ENCODE measurements at places on chromosomes 7 and 10. TPM values are rescaled to one million over a fixed set of nuclear protein-coding genes. Genes with fewer than 3 reads are reported as not detected.

- H3K27ac ChIP-seq = no peak overlapping the region
- H3K36me3 ChIP-seq = no peaks in the 10 kb centered on the region
- no peaks in the 10 kb centered on the region for H3K4me1 ChIP-seq
- no peak overlapping the region for H3K4me3 ChIP-seq
- H3K27me3 ChIP-seq = no peaks in the 10 kb centered on the region
- no peak for DNase-seq
Measured at GRCh38 chr7:144384071-144384470, 19.4 kb downstream of the NOBOX start.

DNA sequence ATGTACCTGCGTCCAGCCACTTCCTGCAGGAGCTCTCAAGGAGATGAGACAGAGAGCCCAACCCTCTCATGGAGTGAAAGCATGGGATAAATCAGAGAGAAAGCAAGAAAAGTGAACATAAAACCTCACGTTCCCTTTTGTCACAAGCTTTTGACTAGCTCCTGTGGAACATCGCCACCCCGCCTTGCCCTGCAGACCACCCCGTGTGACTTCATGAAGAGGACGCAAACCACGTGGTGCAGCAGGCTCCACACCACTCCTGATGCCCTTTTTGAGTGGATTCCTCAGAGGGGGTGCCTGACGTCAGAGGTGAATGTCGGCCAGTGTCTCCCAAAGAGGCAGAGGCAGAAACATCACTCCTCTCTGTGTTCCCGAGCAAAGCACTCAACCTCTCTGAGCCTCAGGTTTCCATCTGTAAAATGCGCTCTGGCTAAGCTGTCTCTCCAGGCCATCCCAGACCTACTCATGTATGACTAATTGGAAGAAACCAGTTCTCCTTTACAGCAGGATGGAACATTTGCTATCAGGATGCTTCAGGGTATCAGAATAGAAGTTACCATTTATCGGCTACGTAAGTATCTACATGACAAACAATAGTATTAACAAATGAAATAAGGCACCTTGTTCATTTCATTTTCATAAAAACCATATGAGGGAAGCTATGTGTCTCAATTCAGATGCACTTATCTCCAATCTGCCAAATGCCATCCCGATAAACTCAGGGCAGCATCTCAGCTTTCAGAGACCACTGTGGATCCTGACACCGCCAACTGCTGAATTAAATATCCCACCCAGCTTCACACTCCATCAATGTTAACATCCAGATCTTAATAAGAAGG, 5.3 kb downstream of the ZNF488 start:
- no peak overlapping the region for H3K27ac ChIP-seq
- no peaks in the 10 kb centered on the region for H3K4me1 ChIP-seq
- H3K36me3 ChIP-seq = no peaks in the 10 kb centered on the region

DNA sequence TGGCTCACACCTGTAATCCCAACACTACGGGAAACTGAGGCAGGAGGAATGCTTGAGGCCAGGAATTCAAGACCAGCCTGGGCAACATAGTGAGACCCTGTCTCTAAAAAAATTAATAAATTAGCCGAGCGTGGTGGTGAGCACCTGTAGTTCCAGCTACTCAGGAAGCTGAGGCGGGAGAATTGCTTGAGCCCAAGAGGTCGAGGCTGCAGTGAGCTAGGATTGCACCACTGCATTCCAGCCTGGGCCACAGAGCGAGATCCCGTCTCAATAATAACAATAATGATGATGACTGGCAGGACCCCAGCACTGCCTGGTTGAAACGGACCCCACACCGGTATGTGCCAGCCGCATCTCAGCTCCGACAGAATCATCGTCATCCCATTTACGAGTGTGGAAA, 93.0 kb downstream of the ELFN1 start:
- no peak overlapping the region for H3K4me3 ChIP-seq
- H3K36me3 ChIP-seq = no peaks in the 10 kb centered on the region

- DNase-seq = peak; percentile 29
- H3K27ac ChIP-seq = no peak overlapping the region
- no peaks in the 10 kb centered on the region for H3K36me3 ChIP-seq
- no peaks in the 10 kb centered on the region for H3K27me3 ChIP-seq
Measured at GRCh38 chr10:7563368-7563767, 103.4 kb downstream of the ITIH5 start.

DNA sequence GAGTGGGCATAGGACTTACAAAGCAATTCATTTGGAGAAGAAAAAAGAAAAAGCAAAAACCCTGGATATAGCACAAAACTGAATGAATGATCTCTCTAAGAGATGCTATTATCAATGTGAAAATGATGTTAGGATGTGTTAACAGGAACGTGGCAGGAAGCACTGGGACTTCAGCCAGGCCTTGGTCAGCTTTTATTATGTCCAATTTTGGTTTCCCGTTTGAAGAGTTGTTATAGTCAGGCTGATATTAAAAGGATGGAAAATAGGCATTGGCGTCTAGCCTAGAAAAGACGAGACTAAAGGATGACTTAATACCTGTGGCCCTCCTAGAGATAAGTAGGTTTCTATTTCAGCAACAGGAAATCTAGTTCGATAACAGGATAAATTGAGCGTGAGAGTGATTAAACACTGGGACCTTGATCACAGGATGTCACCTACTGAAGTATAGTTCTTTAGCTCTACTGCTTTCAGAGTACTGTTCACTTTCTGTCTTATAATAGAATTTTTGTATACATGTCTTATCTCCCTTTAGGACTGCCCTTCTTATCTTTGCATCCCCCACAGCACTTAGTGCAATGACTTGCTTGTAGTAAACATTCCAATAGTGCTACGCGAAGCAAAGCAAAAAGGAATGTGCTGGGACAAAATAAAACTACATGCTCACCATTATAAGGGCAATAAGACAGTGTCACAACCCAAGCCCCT, 99.8 kb upstream of the AGBL3 start:
- DNase-seq = peak; percentile 61
- H3K27ac ChIP-seq = peak overlapping the region; percentile 76
- H3K4me3 ChIP-seq = peak overlapping the region; percentile 20
- H3K27me3 ChIP-seq = no peaks in the 10 kb centered on the region
- no peaks in the 10 kb centered on the region for H3K36me3 ChIP-seq

DNA sequence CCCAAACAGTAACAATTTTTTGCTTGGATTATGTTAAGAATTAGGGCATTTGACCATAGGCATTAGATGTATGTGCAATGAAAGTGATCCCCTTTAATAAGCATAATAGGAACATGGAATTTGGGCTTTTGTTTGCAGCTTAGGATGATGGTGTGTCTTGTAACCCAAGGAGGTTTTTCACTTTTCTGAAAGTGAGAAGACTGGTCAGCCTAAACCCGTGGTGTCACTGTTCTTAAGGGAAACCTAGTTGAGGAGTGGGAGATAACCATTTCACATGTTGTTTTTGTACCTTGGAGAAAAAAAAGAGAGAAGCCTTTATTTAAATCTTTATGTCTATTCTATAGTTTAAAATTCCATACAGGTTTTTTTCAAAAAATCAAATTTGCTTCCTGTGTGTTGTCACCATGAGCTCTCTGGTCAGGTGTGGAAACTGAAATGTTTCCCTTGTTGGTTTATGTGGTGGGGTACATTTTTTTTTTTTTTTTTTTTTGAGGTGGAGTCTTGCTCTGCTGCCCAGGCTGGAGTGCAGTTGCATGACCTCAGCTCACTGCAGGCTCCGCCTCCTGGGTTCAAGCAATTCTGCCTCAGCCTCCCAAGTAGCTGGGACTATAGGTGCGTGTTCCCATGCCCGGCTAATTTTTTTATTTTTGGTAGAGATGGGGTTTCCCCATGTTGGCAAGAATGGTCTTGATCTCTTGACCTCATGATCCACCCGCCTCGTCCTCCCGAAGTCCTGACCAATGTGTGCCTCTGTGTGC, 7.7 kb downstream of the CCM2 start:
- no peak for DNase-seq
- H3K36me3 ChIP-seq = peaks cover 2% of the 10 kb centered on the region
- H3K27me3 ChIP-seq = no peaks in the 10 kb centered on the region
- H3K4me3 ChIP-seq = no peak overlapping the region
- H3K4me1 ChIP-seq = no peaks in the 10 kb centered on the region
- no peak overlapping the region for H3K27ac ChIP-seq

GRCh38 chr10:3208481-3209406, 36.2 kb upstream of the PITRM1 start:
- H3K4me1 ChIP-seq = no peaks in the 10 kb centered on the region
- DNase-seq = no peak
- H3K36me3 ChIP-seq = no peaks in the 10 kb centered on the region
- H3K27me3 ChIP-seq = peaks cover 5% of the 10 kb centered on the region

DNA sequence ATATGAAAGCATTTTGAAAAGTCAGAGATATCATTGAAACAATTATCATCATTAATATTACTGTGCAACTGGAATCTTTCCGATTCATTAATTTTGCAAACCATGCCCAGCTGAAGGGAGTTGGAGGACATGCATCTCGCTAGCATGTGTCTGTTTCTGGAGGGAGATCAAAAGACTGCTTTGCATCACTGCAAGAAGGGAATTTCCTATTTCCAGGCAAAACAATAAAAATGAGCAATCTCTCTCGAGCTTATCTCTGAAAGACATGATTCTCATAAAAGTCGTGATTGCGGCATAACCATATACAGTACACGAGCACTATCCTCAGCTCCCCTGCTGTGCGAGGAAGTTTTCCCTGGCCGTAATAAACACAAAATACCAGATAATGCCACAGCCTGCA, 607.6 kb upstream of the DPP6 start:
- H3K27ac ChIP-seq = no peak overlapping the region
- DNase-seq = no peak
- no peaks in the 10 kb centered on the region for H3K27me3 ChIP-seq
- H3K36me3 ChIP-seq = no peaks in the 10 kb centered on the region
- H3K4me1 ChIP-seq = no peaks in the 10 kb centered on the region

GRCh38 chr10:71998840-71999194, 34.6 kb downstream of the CHST3 start:
- peaks cover 24% of the 10 kb centered on the region for H3K4me1 ChIP-seq
- no peak overlapping the region for H3K4me3 ChIP-seq
- H3K27me3 ChIP-seq = no peaks in the 10 kb centered on the region
- H3K27ac ChIP-seq = peak overlapping the region; percentile 79

GRCh38 chr7:418636-419280, 100.9 kb downstream of the PDGFA start:
- H3K4me1 ChIP-seq = no peaks in the 10 kb centered on the region
- DNase-seq = no peak
- no peaks in the 10 kb centered on the region for H3K36me3 ChIP-seq
- H3K27ac ChIP-seq = no peak overlapping the region
- H3K4me3 ChIP-seq = no peak overlapping the region

- H3K4me1 ChIP-seq = no peaks in the 10 kb centered on the region
- DNase-seq = no peak
- no peak overlapping the region for H3K4me3 ChIP-seq
- no peak overlapping the region for H3K27ac ChIP-seq
- H3K27me3 ChIP-seq = no peaks in the 10 kb centered on the region
- peaks cover 12% of the 10 kb centered on the region for H3K36me3 ChIP-seq
Measured at GRCh38 chr7:149175150-149175549, 20.2 kb upstream of the ZNF282 start.

DNA sequence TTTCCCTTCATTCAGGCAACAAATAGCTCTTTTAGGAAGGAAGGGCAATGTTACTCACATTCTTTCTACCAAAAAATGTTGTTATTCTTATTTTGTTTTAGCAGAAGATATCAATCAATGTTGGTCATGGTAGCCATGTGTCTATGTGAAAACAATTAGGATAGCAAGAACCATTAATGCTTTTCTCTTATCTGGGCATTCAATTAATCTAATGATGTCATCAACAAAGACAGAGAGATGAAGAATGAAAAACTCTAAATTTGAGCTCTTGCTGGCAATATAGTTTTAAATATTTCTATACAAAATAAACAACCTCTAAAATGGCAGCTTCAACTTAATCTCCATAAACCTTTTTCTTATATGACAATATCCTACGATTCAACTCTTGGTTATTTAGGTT, 353.7 kb upstream of the ANKRD30A start:
- H3K4me3 ChIP-seq = no peak overlapping the region
- H3K27ac ChIP-seq = no peak overlapping the region
- no peaks in the 10 kb centered on the region for H3K27me3 ChIP-seq
- H3K4me1 ChIP-seq = no peaks in the 10 kb centered on the region

GRCh38 chr10:114095559-114096337, 52.1 kb downstream of the ADRB1 start:
- no peaks in the 10 kb centered on the region for H3K36me3 ChIP-seq
- DNase-seq = no peak
- no peak overlapping the region for H3K27ac ChIP-seq
- no peak overlapping the region for H3K4me3 ChIP-seq
- H3K27me3 ChIP-seq = peaks cover 11% of the 10 kb centered on the region

GRCh38 chr7:116426428-116427156, 72.9 kb upstream of the CAV2 start:
- no peaks in the 10 kb centered on the region for H3K36me3 ChIP-seq
- H3K27ac ChIP-seq = no peak overlapping the region
- H3K4me1 ChIP-seq = peaks cover 2% of the 10 kb centered on the region
- no peak overlapping the region for H3K4me3 ChIP-seq
- H3K27me3 ChIP-seq = no peaks in the 10 kb centered on the region
- DNase-seq = peak; percentile 87

DNA sequence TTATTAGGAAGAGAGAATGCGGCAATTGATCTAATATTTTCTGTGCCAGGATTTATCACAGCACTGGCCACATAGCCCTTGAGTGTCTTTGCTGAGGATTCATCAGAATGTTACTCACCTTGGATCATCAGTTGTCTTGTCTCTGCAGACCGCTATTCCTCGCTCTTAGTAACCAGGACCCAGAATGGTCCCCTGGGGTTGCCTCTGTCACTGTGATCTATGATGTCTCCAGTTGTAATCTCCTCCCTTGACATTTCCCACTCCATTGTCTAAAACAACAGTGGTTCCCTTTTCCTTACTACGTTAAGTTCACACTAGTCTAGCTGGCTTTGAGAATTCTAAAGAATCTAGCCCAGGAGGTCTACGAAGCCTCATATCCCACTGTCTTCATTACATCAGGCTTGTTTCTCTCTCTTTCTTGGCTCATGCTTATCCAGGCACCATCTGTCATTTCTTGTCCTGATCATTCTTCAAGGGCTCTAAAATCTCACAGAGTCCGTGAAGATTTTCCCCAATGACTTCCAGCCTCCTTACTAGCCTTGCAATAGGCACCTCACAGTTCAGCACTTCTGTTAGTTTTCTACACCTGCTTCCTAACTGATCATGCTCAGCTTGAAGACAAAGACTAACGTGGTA, 125.8 kb downstream of the CUBN start:
- no peak overlapping the region for H3K4me3 ChIP-seq
- no peaks in the 10 kb centered on the region for H3K27me3 ChIP-seq
- H3K27ac ChIP-seq = no peak overlapping the region

Gene ACBD7
- under 0.01 TPM for total RNA-seq

Gene SPDYE2B
- total RNA-seq = not detected

Gene CHRM2
- 7.9 TPM for total RNA-seq

Gene ADRB1
- total RNA-seq = not detected

Gene NYAP1
- total RNA-seq = 0.26 TPM

Gene HOXA4
- total RNA-seq = 0.51 TPM

Gene OR6B1
- not detected for total RNA-seq

Gene TBATA
- total RNA-seq = not detected

Gene NEUROG3
- total RNA-seq = not detected

Gene HMX3
- total RNA-seq = not detected
